ENCODE measurements at places on chromosomes 5 and 9. TPM values are rescaled to one million over a fixed set of nuclear protein-coding genes. Genes with fewer than 3 reads are reported as not detected.

- H3K36me3 ChIP-seq = no peaks in the 10 kb centered on the region
- H3K4me1 ChIP-seq = peaks cover 19% of the 10 kb centered on the region
- H3K4me3 ChIP-seq = peak overlapping the region; percentile 20
- no peaks in the 10 kb centered on the region for H3K27me3 ChIP-seq
- no peak overlapping the region for H3K27ac ChIP-seq
These were observed 49.7 kb upstream of the ARL15 start for GRCh38 chr5:54360089-54360488.

DNA sequence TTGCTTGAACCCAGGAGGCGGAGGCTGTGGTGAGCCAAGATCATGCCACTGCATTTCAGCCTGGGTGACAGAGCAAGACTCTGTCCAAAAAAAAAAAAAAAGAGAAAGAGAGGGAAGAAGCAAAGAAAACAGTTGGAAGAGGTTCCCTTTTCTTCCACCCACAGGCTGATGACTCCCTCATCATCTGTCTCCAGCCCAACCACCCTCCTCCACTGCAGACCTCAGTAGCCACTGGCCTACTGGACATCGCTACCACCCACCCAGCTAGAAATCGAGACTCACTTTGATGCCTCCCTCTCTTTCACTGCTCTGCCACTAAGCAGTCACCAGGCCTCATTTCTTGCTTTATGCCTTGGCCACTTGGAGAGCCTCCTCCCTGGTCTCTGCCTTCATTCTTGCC, 71.2 kb downstream of the NIPSNAP3B start:
- peaks cover 94% of the 10 kb centered on the region for H3K36me3 ChIP-seq
- H3K4me1 ChIP-seq = no peaks in the 10 kb centered on the region
- no peak for DNase-seq
- no peak overlapping the region for H3K27ac ChIP-seq
- no peaks in the 10 kb centered on the region for H3K27me3 ChIP-seq

Gene LHX6
- 1.0 TPM for total RNA-seq

GRCh38 chr5:112355058-112355685, 63.9 kb downstream of the EPB41L4A start:
- H3K4me3 ChIP-seq = no peak overlapping the region
- no peak overlapping the region for H3K27ac ChIP-seq

DNA sequence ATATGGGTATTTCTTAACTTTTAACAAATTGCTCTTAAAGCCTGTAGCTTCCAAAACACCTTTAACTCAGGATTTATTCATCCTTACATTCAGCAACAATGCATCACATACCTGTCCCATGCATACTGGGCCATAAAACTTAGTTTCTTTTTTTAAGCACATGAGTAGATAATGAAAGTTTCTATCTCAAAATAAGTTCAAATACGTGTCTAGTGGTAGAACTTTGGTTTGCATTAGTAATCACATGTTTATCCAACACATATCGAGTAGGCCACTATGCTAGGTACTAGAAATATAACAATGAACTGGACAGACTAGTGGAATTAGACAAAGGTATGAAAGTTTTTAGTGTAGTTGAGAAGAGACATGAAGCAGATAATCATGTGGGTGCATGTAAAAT, 99.6 kb downstream of the DOCK2 start:
- no peak for DNase-seq
- no peak overlapping the region for H3K4me3 ChIP-seq
- H3K27me3 ChIP-seq = no peaks in the 10 kb centered on the region
- H3K4me1 ChIP-seq = no peaks in the 10 kb centered on the region
- H3K36me3 ChIP-seq = no peaks in the 10 kb centered on the region
- H3K27ac ChIP-seq = no peak overlapping the region

DNA sequence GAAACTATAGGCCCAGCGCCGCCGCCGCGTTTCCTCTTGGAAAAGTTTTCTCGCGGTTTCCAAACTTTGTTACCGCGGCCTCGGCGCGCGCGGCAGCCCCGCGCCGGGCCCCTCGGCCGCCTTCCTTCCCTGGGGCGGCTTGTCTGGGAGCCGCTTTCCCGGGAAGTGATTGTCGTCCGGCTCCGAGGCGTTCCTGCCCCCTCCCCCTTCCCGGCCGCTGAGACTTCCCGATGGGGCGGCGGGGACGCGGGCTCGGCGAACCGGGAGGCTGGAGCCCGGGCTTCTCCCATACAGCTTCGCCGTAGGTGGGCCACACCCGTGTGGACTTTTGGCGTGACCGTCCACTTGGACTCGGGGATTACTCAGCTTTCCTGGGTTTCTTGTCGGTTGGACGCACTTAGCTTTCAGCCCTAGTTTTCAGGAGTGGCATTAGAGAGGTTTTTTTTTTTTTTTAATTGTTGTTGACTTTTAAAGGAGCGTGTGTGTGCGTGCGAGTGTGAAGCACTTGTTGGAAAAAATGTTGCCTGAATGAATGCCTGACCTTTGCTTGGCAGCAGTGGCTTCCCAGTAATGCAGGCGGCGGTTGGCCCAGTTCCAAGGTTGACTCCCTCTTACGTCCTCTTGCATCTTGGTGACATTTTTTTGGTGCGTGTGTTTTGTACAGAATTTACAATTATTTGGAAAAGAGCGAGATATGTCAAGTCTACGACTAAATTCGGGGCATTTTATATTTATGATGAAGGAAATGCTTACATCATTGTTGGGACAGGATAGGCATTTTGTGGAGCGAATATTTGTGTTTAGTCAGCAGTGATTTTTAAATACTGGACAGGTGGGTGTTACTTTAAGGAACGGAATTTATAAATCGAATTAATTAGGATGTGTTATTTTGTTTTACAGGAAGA, 821 bp downstream of the CTNNA1 start:
- peak overlapping the region; percentile 97 for H3K4me3 ChIP-seq
- H3K36me3 ChIP-seq = peaks cover 34% of the 10 kb centered on the region
- H3K27me3 ChIP-seq = no peaks in the 10 kb centered on the region

GRCh38 chr5:139417214-139417613, 13.3 kb upstream of the SPATA24 start:
- no peaks in the 10 kb centered on the region for H3K36me3 ChIP-seq
- no peak overlapping the region for H3K27ac ChIP-seq
- DNase-seq = no peak
- peaks cover 13% of the 10 kb centered on the region for H3K4me1 ChIP-seq
- H3K27me3 ChIP-seq = no peaks in the 10 kb centered on the region
- H3K4me3 ChIP-seq = no peak overlapping the region

DNA sequence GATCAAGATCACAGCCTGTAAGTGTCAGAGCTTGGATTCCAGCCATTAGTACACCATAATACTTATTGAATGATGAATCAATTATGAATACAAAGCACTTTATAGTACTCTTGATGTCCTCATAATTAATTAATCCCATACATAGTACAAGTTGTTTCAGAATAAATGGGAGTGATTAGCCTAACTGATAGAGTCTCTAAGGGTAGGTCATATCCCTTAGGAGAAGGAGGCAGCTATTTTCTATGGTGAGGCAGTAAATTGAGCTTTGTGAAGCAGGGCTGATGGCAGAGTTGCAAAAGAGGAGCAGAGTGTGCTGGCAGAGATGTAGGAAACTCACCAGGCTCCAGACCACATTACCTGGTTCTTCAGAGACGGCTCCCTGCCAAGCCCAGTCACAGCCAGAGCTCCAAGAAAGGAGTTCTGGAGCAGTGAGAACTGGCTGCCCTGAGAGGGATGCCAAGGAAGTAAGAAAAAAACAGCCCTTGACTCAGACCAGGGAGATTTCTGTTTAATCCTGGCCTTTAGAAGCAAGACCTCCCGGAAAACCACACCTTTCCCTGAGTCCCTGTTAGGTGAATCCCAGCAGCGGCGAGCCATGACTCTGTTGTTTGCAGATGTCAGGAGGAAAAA, 112.9 kb downstream of the SH3TC2 start:
- H3K27ac ChIP-seq = no peak overlapping the region
- no peaks in the 10 kb centered on the region for H3K36me3 ChIP-seq
- H3K4me3 ChIP-seq = peak overlapping the region; percentile 36

- H3K4me3 ChIP-seq = no peak overlapping the region
- H3K4me1 ChIP-seq = no peaks in the 10 kb centered on the region
- peaks cover 24% of the 10 kb centered on the region for H3K36me3 ChIP-seq
- no peak for DNase-seq
These were observed 99.8 kb downstream of the DTWD2 start for GRCh38 chr5:118888556-118888955.

DNA sequence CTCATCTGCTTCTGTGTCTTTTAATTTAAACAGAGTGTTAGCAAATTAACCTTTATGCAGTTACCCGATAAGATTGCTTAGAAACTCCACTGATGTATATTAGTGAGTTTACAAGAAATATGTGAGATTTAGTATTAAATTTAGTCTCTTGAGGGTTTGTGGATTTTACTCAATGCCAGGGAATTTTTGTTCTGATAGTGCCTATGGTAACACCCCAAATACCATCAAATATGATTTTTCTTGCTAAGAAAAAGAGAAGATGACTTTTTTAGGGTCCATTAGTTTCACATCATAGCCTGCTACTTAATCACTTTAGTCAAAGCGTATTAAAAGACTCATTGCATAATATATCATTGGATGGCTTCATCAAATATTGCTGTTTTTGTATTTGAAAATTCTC, 224.9 kb downstream of the PCSK5 start:
- H3K27me3 ChIP-seq = no peaks in the 10 kb centered on the region
- no peaks in the 10 kb centered on the region for H3K4me1 ChIP-seq
- H3K4me3 ChIP-seq = no peak overlapping the region
- no peak for DNase-seq
- H3K36me3 ChIP-seq = no peaks in the 10 kb centered on the region
- H3K27ac ChIP-seq = no peak overlapping the region

Gene CCNO
- total RNA-seq = 9.1 TPM

DNA sequence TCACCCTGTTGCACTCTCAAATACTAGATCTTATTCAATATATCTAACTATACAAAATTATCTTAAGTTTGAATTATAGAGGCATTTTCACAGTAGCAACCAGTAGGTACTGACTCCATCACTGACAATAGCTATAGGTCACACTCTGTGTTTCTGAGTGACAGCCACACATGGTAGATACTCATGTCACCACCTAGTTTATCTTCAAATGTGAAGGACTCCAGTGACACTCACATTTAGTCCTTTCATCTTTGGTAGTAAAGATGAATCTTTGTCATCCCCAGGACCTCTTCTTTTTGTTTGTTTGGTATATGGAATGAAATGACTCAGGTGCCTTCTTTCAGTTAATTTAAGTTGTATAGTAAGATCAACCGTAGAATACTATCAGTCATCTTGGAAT, 102.5 kb upstream of the DHFR start:
- H3K27ac ChIP-seq = no peak overlapping the region
- H3K4me3 ChIP-seq = no peak overlapping the region
- DNase-seq = no peak
- no peaks in the 10 kb centered on the region for H3K27me3 ChIP-seq
- H3K4me1 ChIP-seq = peaks cover 10% of the 10 kb centered on the region

Gene TMEM161B
- 17.2 TPM for total RNA-seq

DNA sequence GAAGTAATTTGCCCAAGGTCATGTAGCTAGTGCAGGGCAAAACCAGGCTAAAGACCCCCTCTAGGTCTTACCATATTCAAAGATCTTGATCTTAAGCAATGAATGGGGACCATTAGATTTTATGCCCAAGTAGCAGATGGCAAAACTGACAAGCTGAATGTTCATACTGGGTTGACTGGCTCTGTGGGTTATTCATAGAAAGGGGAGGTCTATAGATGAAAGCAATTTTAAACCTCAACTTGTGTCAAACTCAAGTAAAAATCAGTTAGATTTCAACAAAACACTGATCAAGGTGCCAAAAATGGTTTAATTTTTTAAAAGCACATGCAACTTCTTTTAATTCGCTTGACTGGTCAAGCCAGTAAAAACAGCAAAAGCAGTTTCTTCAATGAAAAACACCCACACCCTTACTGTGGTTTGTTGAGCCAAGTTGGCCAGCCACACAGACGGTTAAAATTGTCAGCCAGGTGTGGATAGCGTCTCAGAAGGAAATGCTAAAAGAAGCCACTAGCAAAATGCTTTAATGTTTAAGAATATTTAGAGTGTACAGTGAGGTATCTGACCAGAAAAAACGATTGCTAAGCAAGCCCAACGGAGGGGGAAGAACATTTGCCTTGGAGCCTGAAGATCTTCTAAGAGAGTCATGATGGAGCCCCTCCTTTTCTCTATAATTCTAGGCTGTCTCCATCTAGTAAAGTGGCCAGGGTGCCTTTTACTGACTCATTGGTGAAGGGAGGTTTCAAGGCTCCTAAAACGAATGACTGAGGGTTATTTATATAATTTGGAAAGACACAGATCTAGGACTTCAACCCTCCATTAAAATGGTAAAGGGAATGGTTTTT, 539.6 kb upstream of the CLINT1 start:
- no peaks in the 10 kb centered on the region for H3K36me3 ChIP-seq
- no peak overlapping the region for H3K4me3 ChIP-seq
- no peaks in the 10 kb centered on the region for H3K27me3 ChIP-seq

Gene DBH
- total RNA-seq = not detected

Gene SHOC1
- total RNA-seq = not detected

GRCh38 chr5:149314571-149315111, 30.7 kb upstream of the GRPEL2 start:
- no peak overlapping the region for H3K27ac ChIP-seq
- H3K4me1 ChIP-seq = no peaks in the 10 kb centered on the region
- DNase-seq = no peak
- no peaks in the 10 kb centered on the region for H3K36me3 ChIP-seq
- no peaks in the 10 kb centered on the region for H3K27me3 ChIP-seq

Gene PLCXD3
- 52.9 TPM for total RNA-seq

DNA sequence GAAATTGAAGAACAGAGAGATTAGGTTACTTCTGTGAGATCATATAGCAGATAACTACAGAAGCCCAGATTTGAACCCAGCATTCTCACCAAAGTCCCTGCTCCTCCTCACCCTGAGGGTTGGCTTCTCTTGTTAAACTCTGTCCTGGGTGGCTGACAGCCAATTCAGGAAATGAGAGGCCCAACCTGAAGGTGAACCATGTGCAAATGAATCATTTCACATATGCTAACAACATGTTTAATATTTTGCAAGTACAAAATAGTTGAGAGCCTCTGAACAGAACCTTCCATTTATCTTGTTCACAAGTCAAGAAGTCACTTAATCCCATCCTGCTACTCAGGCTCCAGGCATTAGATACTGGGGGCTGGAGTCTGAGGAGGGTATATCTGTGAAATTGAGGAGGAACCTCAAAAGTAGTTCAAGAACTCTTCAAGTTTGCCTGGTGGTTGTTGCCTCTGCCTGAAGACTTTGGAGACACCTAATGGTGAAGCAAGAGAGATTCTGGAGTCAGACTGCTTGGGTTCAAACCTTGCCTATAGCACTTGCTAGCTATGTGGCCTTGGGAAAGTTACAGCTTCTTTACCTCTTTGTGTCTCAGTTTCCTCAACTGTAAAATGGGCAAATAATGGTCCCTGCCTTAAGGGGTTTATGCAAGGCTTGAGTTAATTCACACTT, 564.0 kb downstream of the PSAT1 start:
- no peaks in the 10 kb centered on the region for H3K27me3 ChIP-seq
- no peak overlapping the region for H3K27ac ChIP-seq
- no peaks in the 10 kb centered on the region for H3K36me3 ChIP-seq
- no peak overlapping the region for H3K4me3 ChIP-seq
- DNase-seq = no peak
- H3K4me1 ChIP-seq = peaks cover 4% of the 10 kb centered on the region

- H3K4me1 ChIP-seq = no peaks in the 10 kb centered on the region
- H3K36me3 ChIP-seq = peaks cover 13% of the 10 kb centered on the region
- no peak overlapping the region for H3K27ac ChIP-seq
- no peaks in the 10 kb centered on the region for H3K27me3 ChIP-seq
- DNase-seq = no peak
- H3K4me3 ChIP-seq = no peak overlapping the region
These were observed 22.0 kb downstream of the LRRTM2 start for GRCh38 chr5:138853132-138853531.

Measured in endodermal cell (in vitro differentiated cells).